NCI-H1694 (cell line): ENCODE measurements at places on chromosomes 1 and 21.

GRCh38 chr1:157306896-157307295, 168.7 kb upstream of the ETV3 start:
- DNase-seq, result no peak

DNA sequence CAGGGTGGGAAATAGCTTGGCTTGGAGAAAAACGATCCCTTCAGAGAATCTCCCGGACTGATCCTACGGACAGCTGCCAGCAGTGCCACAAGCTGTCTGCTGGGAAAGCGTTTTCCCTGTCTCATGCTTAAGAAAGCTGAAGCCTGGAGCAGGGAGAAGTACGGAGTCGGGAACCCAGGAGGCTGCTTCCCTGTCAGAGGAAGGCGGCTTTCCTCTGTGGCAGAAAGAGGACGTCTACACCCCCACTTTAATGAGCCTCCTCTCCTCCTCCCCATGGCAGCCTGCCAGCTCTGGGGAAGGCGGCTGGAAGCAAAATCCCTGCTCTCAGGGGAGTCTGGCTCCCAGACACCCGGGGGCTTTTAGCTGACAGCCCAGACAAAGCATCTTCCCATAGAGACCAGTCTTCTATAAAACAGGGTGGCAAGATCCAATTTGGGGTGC, 7.3 kb downstream of the KIF21B start:
- DNase-seq, result peak; percentile 30

DNA sequence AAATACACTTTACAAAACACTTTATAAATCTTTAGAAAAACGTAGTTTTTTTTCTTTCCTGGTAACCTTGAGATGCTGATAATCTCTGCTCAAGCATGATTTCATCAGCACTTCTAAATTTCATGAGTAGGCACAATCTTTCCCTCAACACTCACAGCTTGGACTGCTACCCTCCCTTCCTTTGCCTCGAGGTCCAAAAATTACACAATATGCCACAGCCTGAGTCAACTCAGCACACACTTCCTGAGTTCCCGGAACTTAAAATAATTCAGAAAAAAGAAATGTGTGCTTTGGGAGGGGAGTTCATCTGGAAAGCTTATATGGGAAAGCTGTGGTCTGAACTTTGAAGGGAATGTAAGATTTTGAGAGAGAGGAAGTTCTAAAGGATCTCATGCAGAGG, 5.9 kb downstream of the CLCA2 start:
- DNase-seq, result no peak

DNA sequence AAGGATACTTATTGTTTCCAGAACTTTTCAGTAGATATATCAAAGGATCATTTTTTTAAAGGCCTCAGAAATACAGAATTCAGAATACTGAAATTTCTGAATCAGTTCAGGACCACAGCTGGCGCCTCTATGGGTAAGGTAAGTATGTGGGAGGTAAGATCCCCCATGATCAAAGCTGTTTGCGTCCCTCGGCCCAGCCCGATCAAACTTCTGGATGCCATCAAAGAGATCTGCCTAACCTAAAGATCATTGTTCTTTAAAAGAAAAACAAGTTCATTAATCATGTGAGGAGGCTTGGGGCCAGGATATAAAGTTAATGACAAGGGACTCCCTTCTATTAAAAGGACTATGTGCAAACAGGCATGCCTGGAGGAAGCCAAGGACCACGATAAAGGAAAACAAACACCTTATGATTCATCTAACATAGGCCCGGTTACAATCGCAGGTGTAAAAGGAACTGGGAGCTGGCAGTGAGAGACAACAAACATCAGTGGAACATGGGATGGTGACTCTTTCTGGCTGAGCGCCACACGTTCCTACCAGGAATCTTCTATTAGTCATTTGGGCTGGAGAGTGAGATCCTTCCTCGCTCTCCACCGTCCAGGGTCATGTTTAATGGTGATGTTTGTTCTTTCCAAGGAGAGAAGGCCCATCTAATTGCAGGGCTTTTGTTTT, 2.8 kb upstream of the BACE2 start:
- no peak for DNase-seq

- DNase-seq, result peak; percentile 78
Measured at GRCh38 chr1:185170291-185170848, 13.4 kb downstream of the SWT1 start.

GRCh38 chr1:25869909-25870606, 5.5 kb downstream of the PAQR7 start:
- DNase-seq, result no peak

GRCh38 chr1:84675106-84675505, 15.2 kb downstream of the SSX2IP start:
- DNase-seq, result no peak

DNA sequence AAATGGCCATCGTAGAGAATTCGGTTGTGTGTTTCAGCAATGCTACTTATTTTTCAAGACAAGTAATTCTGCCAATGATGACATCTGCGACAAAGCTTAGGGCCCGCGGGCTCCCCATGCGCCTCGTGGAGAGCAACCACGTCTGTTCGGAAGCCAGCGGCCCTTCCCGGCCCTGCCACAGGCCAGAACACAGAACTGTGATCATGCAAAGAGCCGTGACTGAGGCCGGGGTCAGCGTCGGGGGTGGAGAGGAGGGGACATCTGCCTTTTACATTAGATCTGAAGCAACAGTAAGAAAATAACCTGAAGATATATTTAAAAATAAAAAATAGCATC, 103.7 kb downstream of the PGBD5 start:
- DNase-seq, result no peak

DNA sequence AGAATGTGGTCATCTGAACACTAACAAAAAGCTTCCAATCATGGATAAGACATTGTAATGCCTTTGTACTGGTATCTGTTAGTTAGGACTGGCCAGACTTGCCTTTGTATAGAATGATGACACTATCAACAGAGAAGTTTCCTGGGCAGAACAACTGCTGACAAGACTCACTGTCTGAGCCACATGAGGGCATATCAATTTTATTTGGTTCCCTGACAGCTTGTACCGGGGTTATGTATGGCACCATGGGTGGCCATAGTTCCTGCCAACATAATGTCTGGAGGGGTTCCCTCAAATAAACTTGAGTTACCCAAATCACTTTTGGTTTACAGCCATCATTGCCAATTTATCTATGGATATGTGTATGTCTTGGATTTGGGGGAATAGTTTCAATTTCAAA, 13.6 kb upstream of the H3-3A start:
- DNase-seq, result no peak

GRCh38 chr1:23867542-23867894, 572 bp downstream of the FUCA1 start:
- no peak for DNase-seq

DNA sequence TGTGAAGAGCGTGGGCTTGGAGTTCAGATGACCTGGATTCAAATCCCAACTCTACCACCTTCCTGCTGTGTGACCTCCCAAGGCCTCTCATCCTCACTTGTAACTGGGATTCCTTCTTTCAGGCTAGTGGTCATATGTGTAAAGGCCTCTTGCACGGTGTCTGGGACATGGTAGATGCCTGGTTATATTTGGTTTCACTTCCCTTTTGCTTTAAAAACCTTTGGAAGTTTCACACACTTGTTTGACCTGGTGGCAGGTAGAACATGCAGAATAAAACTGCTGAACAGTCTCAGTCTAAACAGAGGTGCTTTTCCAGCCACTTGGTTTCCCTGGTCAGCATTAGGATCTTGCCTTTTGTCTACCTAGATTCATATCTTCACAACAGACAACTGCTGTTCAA, 37.0 kb upstream of the RCAN3 start:
- DNase-seq, result no peak

DNA sequence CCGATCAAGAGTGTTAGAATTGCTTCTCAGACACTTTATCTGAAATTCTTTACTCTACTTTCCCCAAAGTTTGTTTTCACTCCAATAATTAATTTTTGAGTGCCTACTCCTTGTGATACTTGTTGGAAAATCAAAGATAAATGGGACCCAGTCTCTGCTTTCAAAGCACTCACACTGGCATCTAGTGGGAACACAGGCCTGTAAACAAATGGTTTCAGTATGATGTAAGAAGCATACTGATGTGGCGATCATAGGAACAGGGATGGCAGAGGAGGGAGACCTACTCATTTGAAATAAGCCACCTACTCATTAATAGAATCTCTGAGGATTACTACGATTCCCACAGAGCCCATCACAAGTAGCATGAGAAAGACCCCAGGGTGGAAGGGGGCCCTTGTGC, 273.7 kb upstream of the ST6GALNAC5 start:
- DNase-seq, result no peak

- DNase-seq, result no peak
Measured at GRCh38 chr1:15852036-15852827, 4.7 kb downstream of the SPEN start.

DNA sequence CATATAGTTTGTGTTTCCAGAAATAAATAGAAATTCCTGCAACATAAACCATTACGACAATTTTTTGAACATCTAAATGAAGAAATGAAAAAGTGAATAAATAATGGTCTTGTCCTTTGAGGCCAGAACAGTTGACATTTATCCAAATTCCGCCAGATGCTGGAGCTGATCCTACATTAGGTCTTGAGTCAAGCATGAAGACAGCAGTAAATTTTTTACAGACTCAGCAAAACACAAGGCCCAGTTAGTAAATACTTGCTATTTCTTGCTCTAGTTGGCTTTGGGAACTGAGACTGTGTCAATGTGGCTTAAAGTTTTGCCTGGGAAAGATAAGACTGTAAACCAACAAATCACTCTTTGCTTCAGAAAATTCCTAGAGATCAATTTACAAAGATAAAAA, 540.1 kb upstream of the RGS18 start:
- no peak for DNase-seq

GRCh38 chr21:26599261-26599660, 26.2 kb upstream of the CYYR1 start:
- no peak for DNase-seq

DNA sequence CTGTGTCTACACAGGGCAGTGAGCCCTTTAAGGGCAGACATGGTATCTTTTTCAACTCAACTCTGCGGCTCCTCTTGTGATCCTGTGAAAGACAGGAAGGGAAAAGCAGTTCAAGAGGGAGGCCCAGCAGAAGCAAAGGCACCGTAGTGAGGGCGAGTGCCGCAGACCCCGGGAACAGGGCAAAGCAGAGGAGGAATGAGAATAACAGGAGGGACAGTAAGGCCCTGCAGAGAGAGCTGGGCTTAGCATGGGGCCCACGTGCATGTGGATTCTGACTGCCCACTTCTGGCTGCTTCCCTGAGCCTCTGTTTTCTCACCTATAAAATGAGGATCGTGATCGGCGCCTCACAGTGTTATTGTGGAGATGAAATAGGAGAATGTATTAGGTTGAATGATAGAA, 409.3 kb downstream of the PTPRU start:
- DNase-seq, result no peak

DNA sequence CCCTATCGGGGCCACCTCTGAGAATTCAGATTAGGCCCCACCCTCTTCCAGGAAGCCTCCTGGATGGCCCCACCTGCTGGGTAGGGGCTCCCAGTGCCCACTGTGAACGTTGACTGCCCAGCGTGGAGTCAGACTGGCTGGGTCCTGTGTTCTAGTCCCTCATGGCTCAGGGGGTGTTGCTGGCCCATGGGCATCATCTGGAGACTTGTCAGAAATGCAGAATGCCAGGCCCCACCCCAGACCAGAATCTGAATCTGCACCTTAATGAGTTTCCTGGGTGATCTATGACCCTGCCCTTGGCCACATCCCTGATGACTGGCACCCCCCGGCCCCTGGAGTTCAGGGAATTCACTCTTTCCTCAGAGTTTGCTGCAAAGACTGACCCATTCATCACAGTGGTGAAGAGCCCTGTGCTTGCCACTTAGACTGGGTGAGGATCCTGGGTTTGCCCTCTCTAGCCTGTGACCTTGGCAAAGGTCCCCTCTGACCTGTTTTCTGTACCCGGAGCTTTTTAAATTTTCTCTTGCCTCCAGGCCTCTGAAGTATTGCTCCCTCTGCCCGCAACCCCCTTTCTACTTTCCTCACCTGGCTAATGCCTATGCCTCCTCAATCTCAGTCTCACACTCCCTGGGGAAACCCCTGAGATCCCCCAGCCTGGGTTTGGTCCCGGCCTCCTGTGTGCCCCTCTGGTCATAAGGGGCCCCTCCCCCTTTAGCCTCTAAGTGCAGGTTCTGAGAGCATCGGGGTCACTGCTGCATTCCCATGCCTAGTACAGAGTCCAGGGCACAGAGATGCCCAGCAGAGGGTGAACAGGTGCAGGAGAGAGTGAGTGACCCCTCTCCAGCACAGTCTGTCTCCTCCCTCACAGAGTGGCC, 184.2 kb downstream of the MATN1 start:
- DNase-seq, result no peak

DNA sequence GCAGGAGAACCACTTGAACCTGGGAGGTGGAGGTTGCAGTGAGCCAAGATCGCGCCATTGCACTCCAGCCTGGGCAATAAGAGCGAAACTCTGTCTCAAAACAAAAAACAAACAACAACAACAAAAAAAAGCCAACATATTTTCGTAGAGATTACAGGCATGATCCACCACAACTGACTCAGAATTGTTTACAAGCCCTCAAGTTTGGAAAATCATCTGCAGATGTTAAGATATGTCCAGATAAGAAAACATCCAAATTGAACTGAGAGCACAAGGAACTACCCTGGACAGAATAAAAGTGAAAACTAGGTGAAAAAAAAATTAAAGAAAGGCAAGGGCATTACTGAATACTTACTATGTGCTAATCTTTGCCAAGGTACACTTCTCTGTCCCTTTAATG, 89.8 kb upstream of the WLS start:
- no peak for DNase-seq

- no peak for DNase-seq
Measured at GRCh38 chr1:28259934-28260802, 850 bp downstream of the SESN2 start.

DNA sequence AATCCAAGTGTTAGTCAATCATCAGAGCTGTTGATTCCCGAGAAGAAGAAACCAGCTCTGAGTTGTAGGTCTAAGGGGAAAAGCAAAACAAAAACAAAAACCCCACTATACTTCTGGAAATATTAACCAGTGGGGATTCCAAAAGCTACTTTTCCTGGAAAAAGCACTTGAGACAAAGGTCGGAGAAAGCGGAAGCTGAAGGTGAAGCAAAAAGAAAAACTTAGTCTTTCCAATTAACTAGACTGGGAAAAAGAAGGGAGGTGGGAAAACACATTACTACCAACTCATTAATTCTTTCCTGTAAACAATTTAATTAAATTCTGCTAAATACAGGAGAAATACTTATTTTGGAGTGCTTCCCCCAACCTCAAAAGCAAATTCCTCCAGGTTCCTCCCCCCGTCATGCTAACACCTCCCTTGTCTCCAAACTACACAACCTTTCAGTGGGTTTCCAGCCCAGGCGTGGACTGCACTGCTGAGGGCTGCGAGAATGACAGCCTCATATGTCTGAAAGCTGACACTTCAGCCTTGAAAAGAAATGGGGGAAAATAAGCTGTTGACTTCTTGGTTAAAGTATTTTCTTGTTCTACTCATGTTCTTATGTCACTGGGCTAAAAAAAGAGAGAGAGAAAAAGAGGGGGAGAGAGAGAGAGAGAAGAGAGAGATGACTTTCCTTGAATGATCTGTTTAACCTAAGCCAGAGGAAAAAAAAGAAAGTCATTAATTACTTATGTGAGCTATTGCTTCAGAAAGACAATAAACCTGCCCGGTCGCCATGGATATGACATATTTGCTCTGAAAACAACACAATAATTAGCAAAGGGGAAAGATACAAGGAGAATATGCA, 5.1 kb downstream of the CASZ1 start:
- no peak for DNase-seq

GRCh38 chr1:205879974-205880373, 30.0 kb upstream of the PM20D1 start:
- no peak for DNase-seq
